SW 1271 (cell line): ENCODE measurements at places on chromosomes 3 and 15.

DNA sequence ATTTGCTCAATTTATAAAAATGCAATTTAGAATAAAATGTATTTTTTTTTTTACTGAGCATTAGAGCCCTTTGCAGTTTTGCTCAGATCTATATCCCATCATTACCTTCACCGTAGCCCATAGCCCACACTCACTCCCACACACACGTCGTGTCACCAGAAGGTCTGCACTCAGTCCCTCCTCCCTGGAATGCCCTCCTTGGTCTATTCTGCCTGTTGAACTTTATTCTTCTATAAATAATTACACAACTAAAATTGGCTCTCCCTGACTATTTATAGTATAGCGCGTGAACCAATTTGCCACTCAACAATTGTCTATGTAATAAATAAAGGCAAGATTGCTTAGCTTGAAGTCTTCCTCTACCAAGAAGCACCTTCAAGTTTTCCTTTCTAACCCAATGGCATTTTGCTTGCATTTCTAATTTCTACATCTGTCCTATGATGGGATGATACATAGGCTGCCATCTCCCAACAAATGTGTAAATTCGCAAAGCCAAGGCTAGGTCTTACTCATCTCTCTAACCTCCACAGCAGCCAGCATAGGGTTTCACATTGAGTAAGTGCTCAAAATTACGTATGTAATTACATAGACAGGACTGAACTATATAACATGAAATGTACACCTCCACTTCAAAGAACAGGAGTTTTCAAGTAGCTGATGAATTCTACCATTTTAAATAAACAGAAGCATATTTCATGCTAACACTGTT lies 172.0 kb upstream of the HES1 start:
- no peak for DNase-seq

- no peak for DNase-seq
Measured at GRCh38 chr15:85810075-85810474, 15.3 kb upstream of the KLHL25 start.

DNA sequence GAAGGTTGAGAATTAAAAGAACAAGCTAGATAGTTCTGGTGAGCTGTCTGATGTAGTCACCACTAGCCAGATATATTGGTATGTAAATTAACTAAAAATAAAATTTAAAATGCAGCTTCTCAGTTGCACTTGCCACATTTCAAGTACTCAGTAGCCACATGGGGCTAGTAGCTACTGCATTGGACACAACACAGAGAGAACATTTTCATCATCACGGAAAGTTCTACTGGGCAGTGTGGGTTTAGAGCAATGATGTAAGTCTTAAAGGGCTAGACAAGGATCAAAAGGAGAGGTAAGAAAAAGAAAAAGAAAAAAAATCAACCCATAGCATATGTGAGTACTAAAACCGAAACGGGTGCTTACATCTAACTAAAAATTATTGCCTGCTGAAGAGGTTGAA lies 282.4 kb upstream of the LRRFIP2 start:
- no peak for DNase-seq

DNA sequence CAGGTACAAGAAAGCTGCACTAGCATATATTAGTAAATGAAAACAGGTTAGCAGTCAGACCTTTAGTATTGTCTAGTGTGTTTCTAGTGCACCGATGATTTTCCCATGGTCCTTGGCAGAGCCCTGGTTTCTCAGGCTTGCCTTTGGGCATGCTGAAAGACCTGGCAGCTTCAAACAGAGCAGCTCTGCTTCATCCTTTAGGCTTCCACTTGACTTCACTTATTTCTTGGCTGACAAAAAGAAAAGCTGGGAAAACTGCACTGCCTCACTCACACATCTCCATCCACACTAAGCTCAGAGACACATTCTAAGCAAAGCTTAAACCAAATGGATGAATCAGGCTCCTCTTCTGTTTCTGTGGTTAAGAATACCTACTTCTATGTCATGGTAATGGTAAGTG lies 374.8 kb upstream of the PDZRN3 start:
- no peak for DNase-seq

- DNase-seq: no peak
Measured at GRCh38 chr3:53193466-53194209, 32.6 kb downstream of the PRKCD start.
